Spinal cord (tissue), 10 donors: ENCODE measurements at places on chromosomes 12 and 14. TPM values are rescaled to one million over a fixed set of nuclear protein-coding genes. Genes with fewer than 3 reads are reported as not detected.

FZD10 gene
- total RNA-seq = 9.9 TPM

GRCh38 chr12:81573228-81573627 is 185.9 kb downstream of the PPFIA2 start:
- no peak for DNase-seq

- DNase-seq = no peak
These were observed at the start of gene TESPA1 for GRCh38 chr12:54984658-54985376. Gene TESPA1, minus strand, starts transcription at chr12:54984762. Its CDS starts 10,200 bp downstream, at chr12:54974562.

DNA sequence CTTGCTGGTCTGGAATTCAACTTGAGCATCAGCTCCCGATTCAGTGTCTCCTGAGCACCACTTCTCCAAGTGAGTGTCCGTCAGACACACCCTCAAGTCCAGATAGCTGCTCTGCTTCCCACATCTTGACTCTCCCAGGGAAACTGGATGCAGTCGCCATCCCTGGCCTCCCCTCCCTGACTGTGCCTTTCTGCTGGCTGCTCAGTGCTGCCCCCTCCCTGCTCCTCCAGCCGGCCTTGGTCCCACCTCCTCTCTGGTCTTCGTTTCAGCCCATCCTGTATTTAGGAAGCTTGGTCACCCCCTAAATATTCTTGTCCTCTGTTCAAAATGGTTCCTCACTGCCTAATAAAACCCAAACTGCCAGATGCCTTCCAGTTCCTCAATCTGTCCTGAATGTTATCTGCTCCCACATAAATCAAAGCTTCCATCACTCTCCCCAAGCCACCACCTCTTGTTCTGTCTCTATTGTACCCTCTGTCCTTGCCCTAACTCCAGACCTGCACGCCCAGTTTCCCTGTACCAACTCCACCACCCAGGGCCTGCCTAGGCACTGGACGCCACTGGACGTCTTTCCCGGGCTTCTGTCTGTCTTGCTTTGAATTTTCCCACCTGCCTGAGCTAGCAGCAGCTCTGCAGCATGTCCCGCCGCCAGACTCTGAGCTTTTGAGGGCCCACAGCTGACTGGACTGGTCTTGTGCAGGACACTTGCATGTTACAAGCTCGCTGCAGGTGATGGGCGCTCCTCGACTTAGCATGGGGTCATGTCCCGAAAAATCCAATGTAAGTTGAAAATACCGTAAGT is 33.8 kb downstream of the CCDC92 start:
- no peak for DNase-seq

DNA sequence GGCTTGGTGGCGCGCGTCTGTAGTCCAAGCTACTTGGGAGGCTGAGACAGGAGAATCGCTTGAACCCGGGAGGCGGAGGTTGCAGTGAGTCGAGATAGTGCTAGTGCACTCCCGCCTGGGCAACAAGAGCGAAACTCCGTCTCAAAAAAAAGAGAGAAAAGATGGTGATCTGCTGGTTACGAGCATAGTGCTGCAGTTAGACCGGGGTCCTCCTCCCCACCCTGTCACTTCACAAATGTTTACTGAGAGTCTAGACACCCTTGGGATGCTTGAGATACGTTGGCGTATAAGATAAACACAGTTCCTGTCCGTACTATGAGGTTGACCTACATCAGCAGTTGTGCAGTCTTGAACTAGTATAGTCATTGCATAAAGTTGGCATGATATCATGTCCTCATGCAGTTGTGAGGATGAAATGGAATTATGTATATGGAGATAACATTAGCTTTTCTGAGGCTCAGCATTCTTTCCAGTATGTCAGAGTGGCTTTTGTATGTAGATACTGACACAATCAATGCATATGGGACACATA is 787 bp downstream of the ACAD10 start:
- DNase-seq = no peak
